ENCODE measurements at places on chromosomes 6 and 20.

- DNase-seq: no peak
These were observed 12.7 kb upstream of the ARFGEF2 start for GRCh38 chr20:48908656-48909319.

- DNase-seq: no peak
These were observed 1080.7 kb upstream of the MAP3K7 start for GRCh38 chr6:91667596-91667995.

GRCh38 chr6:88641178-88641903 is 322.1 kb downstream of the RNGTT start:
- no peak for DNase-seq

DNA sequence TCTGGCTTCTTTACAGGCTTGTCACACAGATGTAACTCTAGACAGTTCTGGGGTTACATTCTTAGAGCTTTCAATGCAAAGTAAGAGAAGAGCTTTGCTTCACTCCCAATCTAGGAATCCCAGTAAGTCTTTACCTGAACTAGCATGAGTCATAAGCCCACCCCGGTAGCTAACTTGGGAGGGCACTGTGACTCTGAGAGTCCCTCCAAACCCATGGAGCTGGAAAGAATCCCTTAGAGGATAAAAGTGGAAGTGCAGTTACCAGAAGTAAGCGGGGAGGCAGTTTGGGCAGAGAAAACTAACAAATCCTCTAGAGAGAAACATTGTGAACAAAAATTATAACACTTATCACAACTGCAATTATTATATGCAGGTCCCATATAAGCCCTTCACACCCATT is 84.0 kb upstream of the SMLR1 start:
- no peak for DNase-seq

DNA sequence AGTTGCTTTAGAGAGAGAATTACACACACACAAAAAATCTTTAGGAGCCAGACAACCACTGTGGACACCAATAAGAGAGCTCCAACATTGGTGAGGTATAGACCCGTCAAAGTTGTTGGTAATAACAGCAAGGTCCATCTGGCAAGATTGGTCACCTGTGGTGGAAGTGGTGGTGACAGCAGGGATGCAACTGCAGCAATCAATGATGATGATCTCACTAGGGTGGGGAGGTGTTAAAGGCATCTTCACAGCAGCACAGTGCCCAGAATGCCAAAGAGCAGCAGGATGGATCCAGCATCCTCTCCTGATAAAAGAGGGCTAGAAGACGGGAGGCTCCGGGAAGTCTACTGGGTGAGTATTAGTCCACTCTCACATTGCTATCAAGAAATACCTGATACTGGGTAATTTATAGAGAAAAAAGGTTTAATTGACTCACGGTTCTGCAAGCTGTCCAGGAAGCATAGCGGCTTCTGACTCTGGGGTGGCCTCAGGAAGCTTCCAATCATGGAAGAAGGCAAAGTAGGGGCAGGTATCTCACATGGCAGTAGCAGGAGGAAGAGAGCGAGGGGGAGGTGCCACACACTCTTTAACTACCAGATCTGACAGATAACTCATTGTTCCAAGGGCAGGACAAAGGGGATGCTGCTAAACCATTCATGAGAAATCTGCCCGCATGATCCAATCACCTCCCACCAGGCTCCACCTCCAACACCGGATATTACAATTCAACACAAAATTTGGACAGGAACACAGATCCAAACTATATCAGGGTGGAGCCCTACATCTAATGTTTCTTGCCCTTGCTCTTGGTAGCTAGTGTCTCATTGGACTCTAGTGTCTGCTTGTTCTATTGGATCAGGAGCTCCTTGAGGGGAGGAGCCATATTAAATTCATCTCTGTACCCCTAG is 48.9 kb downstream of the KLHL31 start:
- DNase-seq: no peak

DNA sequence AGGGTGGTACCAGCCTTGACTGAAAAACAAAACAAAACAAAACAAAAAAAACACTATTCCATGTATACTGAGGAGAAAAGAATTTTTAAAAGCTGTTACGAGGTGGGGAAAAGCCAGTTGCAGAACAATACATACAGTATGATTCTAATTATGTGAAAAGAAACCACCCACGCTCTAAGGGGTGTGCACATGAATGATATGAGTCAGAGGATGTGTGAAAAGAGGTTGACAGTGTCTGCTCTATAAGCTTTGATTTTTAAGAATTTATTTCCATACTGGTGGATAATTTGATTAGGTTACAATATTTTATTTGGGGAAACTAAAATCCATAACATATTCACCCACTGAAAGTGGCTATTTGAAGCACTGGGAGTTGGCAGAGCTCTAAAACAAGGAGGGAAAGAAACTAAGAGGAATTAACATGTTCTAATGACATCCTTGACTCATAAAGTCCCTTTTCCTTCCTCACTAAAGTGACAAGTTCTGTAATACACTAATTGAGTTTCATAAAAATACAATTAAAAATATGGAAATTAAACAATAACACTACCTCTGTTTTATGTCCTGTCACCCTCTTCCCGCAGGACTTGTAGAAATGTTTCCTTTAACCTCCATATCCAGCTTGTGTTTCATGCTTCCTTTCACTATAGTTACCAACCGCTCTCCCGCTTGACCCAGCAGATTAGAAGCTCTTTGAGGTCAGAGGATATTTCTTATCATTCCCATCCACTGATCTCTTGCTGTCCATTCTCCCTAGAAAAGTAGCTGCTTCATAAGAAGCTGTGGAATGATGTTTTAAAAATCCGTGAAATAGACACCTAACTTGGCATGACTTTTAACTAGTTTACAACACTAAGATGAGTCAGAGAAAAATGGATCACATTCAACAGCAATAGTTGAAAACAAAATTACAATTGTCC is 118.6 kb upstream of the CCDC28A start:
- DNase-seq: peak; percentile 10

DNA sequence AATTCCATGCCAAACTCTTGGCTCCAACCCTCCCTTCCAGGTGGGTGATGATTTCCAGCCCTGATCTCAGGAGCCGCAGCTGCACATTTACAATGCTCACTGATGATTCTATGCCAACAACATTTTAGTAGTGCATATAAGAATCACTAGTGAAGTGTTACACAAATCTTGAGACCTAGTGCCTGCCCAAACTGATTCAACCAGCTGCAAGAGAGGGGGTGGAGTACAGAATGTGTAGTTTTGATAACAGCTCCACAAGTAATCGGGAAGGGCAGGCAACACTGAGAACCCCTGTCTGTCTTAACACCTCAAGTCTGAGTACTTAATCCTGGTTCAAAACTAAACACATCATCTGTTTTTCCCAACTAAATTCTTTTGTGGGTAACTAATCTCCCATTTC is 91.7 kb downstream of the PRDM1 start:
- DNase-seq: peak; percentile 65

GRCh38 chr20:39661833-39662232 is 699.7 kb downstream of the DHX35 start:
- DNase-seq: no peak

GRCh38 chr6:119390247-119390793 is 40.8 kb upstream of the MAN1A1 start:
- DNase-seq: no peak

DNA sequence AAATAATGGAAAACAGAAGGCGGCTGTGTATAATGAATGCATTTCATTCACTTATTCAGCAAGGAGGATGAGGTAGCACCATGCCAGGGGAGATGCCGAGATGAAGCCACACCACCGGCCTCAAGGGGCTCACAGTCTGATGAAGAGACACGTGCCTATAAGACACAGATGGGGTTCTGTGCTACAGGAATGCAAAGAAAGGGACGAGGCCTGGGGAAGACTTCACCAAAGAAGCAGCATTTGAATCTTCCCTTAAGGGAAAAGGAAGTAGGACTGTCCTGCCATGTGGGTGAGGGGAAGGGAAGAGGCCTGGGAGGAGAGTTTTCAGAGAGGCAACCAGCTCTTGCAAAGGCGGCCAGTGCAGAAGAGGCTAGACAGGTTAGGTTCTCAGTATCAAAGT is 98.9 kb downstream of the PSMG4 start:
- no peak for DNase-seq

DNA sequence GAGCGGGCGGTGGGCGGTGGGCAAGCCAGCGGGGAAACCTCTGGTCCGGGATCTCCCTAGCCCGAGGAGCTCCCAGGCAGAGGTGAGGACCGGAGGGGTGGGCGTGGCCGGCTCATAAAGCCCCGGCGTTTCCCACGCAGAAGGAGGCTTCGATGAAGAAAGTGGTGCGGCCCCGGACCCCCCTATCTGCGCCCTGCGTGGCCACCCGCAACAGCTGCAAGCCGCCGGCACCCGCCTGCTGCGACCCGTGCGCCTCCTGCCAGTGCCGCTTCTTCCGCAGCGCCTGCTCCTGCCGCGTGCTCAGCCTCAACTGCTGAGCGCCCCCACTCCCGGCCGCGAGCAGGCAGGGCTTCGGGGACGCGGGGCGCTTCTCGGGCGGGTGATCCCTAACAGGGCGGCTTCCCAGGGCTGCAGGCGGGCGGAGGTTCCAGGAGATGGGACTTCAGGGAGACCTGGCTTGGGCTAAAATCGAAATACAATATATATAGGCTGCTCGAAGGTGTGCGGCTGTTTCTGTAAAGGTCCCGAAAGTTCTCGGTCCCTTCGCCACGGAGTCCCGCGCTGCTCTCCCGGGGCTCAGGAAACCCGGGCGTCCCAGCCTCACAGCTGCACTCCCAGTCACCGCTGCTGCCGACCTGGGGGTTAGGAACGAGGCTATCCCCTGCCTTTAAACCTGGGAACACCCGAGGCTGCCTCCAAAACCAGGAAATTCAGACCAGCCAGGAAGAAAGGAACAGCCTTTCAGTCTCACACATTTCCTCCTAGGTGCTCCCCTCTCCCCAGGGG is 27.8 kb downstream of the ASIP start:
- DNase-seq: peak; percentile 62

GRCh38 chr6:144781836-144782235 is 496.7 kb downstream of the UTRN start:
- DNase-seq: no peak

- DNase-seq: no peak
These were observed 504.4 kb downstream of the BCKDHB start for GRCh38 chr6:80610846-80611245.

GRCh38 chr20:33731693-33732165 is at the start of gene ZNF341:
TSS of gene ZNF341 (plus strand) at chr20:33731996. CDS start at chr20:33732022, 26 bp downstream.
- peak; percentile 96 for DNase-seq

DNA sequence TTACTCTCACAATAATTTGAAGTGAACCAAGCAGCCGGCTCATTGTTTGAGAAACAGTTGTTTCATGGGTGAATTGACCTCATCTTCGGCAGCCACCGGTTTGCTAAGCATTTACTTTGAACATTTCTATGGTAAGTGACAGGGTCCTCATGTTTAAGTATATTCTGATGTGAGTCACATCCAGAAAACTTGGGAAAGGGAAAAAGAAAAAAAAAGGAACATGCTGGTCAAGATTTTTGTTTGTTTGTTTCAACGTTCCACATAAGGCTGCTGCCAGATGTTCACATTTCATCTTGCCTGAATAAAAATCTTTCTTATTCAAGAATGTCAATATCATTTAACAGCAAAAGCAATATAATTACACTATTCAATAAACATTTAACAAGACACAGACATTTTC is 55.0 kb upstream of the EXOC2 start:
- no peak for DNase-seq

DNA sequence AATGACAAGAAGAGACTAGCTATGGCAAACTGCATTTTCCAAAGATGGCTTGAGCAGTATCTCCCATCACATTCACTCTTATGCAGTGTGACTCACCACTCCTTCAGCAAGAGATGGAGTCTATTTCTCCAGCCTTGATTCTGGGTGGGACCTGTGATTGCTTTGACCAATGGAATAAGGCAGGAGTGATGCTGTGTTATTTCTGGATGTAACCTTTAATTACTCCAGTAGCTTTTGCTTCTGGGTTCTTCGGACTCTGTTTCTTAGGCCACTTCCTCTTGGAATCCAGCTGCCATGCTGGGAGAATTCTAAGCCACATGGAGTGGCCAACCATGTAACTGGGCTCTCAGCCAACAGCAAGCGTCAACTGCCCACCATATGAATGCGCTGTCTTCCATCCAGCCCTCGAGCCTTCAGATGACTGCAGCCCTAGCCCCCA is 50.7 kb downstream of the TGM2 start:
- peak; percentile 52 for DNase-seq

- no peak for DNase-seq
These were observed 899.3 kb upstream of the MAP3K7 start for GRCh38 chr6:91486200-91486599.

GRCh38 chr6:111625099-111625416 is 19.4 kb upstream of the TRAF3IP2 start:
- no peak for DNase-seq

GRCh38 chr20:199996-200395 is 10.5 kb upstream of the DEFB128 start:
- DNase-seq: peak; percentile 4

- DNase-seq: no peak
These were observed 77.7 kb downstream of the SOBP start for GRCh38 chr6:107567643-107568042.

DNA sequence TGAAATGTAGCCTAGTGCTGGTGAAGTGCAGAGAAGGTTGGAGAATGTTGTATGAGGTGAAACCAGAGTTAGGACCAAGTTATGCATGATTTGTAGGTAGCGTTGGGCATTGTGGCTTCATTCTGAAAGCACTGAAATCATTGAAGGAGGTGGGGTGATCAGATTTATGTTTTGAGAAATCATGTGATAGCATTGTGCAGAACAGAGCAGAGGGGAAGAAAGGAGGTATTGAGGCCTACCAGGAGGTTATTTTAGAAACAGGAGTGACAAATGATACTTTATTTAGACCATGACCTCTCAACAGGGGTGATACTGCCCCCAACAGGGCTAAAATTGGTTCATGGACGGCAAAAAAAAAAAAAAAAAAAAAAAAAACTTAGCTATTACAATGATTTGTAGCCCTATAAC is 15.6 kb upstream of the HMGN3 start:
- DNase-seq: peak; percentile 56

GRCh38 chr6:38708496-38708895 is 5.6 kb upstream of the GLO1 start:
- no peak for DNase-seq

DNA sequence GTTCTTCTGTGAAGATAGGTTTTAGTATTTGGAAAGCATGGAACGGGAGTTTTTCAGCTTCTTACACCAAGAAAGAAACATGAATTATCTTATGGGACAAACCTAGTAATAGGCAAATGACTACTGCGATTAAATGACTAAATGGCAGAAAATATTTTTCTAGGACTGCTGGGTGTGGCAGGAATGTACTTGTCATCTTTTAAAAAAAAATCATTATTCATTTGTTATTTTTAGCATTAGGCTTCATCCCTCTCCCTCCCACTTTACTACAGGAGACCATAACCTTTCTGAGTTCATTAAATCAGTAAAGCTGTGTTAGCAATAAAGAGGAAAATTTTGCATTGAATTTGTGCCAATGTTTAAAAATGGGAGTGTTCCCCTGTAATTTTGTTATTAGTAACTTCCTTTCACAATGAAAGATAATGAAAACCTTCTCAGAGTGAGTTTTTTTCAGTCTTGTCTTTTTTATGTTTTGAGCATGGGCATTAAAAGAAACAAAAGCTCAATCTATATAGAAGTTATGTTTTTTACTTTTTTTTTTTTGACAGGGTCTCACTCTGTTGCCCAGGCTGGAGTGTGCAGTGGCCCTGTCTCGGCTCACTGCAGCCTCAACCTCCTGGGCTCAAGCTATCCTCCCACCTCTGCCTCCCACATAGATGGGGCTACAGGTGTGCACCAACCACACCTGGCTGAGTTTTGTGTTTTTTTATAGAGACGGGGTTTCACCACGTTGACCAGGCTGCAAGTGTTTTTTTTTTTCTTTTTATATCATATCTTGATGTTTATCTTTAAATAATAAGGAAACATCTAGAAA is 105.6 kb upstream of the CLDN20 start:
- DNase-seq: no peak

Data from hematopoietic multipotent progenitor cell treated with erythropoietin and hydrocortisone succinate and interleukin-3 and kit ligand, for 4 days (in vitro differentiated cells).